ENCODE measurements at places on chromosomes 12 and 14.

DNA sequence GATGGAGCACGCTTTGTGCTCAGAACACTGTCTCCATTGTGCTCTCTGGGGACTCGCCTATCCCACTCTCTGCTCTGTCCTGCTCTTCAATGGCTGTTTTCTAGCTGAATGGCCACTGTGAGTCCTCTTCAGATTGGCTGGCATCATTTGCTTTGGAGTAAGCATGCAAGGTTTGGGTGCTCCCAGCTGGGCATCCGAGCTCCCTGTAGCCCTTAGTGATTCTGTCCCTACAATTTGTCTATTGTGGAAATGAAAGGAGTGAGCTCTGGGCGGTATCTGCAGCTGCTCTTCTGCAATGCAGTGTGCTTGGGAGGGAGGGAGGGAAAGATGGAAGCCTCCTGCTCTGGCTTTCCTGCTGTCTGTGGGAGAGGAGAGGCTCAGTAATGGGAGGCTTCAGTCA lies 84.8 kb downstream of the SMOC1 start:
- DNase-seq = no peak

- peak; percentile 11 for DNase-seq
These were observed 111.2 kb downstream of the ITPR2 start for GRCh38 chr12:26721800-26722199.

DNA sequence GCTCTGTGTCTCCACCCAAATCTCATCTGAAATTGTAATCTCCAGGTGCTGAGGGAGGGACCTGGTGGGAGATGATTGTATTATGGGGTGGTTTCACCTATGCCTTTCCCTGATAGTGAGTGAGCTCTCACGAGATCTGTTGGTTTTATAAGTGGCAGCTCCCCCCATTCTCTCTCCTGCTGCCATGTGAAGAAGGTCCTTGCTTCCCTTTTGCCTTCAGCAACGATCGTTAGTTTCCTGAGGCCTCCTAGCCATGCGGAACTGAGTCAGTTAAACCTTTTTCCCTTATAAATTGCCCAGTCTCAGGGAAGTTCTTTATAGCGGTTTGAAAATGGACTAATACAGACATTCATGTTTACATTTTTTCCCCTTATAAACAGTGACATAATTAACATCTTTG lies 36.1 kb downstream of the PELI2 start:
- peak; percentile 25 for DNase-seq

DNA sequence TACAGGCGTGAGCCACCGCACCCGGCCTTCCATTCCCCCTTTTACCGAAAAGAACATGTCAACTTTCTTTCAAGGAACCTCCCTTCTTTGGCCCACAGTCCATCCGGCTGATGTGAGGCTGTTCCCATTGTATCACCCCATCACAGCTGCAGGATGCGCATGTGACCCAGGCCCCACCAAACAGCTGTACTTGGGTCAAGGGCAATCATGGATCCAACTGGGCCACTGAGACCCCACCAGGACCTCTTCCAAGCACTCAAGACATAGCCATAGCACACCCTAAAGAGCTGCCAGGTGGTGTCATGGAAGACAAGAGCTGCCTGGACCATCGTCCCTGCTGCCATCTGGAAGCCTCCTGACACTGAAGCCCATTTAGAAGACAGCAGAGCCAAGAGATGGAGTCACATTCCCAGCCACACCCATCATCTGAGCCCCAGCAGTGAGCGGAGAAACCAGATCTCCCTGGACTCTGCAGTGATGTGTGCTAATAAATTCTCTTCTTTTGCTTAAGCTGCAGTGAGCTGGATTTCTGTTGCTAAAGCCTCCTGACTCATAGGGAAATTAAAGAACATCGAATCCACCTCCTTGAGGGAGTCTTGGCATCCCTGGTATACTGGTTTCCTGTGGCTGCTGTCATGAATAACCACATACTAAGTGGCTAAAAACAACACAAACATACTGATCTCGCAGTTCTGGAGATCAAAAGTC lies 105.6 kb downstream of the KSR2 start:
- DNase-seq = no peak

DNA sequence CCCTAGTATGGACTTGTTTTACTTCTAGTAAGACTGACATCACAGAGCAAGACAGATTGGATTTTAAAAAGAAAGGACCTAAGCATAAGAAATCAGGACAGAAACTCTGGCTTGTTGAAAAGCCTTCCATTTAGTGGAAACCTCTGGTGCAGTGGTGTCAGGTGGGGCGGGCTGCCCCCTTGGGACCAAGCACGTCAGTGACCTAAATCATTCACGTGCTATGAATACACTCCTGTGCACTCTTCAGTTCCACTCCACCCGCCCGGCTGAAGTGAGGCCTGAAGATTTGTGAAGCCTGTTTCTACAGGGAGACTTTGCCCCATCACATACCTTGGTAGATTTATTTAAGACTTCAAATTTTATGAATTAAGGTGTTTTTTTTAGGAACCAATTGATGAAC lies 58.2 kb upstream of the STRN3 start:
- no peak for DNase-seq

Data from NCI-H2029 treated with DMSO at 0.1 percent for 48 hours (cell line).